ENCODE measurements at places on chromosomes 5 and 9. TPM values are rescaled to one million over a fixed set of nuclear protein-coding genes. Genes with fewer than 3 reads are reported as not detected.

The PTGDS gene
- total RNA-seq: not detected

The REEP2 gene
- total RNA-seq: 17.4 TPM

The MSX2 gene
- 0.93 TPM for total RNA-seq

The CEL gene
- 2.2 TPM for total RNA-seq

The CTSV gene
- total RNA-seq: 52.2 TPM

- no peak overlapping the region for H3K4me3 ChIP-seq
- H3K36me3 ChIP-seq: no peaks in the 10 kb centered on the region
- no peak for DNase-seq
- H3K27ac ChIP-seq: no peak overlapping the region
- peaks cover 7% of the 10 kb centered on the region for H3K4me1 ChIP-seq
- H3K27me3 ChIP-seq: peaks cover 24% of the 10 kb centered on the region
Measured at GRCh38 chr9:128253140-128253990, 22.4 kb downstream of the GOLGA2 start.

- H3K27me3 ChIP-seq: no peaks in the 10 kb centered on the region
- no peak overlapping the region for H3K4me3 ChIP-seq
- no peak for DNase-seq
- no peak overlapping the region for H3K27ac ChIP-seq
Measured at GRCh38 chr9:127116088-127116726, 6.2 kb downstream of the ANGPTL2 start.

DNA sequence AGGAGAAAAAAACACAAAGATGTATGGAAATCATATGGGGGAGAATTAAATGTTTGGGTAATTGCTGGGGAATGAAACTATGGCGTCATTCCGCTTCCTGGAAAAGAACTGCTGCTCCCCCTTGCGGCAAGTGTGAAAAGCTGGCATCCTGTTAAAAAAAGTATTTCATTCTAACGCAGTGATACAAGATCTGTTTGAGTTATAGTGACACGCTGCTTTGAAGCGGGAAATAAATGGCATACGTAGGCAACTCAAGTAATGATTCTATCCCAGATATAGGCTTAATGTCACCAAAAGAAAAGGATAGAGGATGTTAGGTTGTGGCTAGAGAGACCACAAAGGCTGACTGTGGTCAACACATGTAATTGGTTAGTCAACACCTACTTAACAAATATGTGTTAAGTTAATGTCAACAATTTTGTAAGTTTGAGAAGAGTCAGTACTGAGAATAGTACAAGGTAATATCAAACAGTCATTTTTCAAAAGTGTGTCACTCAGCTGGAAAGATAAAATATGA lies 70.2 kb upstream of the ALDH1A1 start:
- no peaks in the 10 kb centered on the region for H3K27me3 ChIP-seq
- no peaks in the 10 kb centered on the region for H3K36me3 ChIP-seq
- no peak overlapping the region for H3K27ac ChIP-seq
- H3K4me3 ChIP-seq: no peak overlapping the region
- no peaks in the 10 kb centered on the region for H3K4me1 ChIP-seq

- no peaks in the 10 kb centered on the region for H3K36me3 ChIP-seq
- H3K27ac ChIP-seq: no peak overlapping the region
- DNase-seq: peak; percentile 57
- H3K27me3 ChIP-seq: peaks cover 100% of the 10 kb centered on the region
- H3K4me1 ChIP-seq: peaks cover 38% of the 10 kb centered on the region
- peak overlapping the region; percentile 42 for H3K4me3 ChIP-seq
Measured at GRCh38 chr9:37025071-37025822, 8.8 kb downstream of the PAX5 start.

DNA sequence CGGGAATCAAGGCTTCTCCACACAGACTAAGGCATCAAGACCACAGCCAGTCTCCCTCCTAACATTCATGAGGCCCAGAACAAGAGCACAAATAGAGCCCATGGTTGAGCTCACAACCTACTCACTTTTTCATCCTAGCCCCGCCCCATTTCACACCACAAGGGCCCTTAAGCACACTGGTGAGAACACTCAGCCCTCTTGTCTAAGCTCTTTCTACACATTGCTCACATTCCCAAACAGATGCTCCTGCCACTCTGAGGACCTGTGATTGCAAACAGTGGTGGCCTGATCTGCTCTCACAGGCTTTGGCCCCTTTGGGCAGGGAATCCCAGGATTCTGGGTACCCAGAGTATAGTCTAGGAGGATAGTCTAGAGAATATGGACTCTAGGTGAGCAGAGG lies 54.0 kb downstream of the FEM1C start:
- DNase-seq: no peak
- H3K36me3 ChIP-seq: no peaks in the 10 kb centered on the region
- H3K27me3 ChIP-seq: no peaks in the 10 kb centered on the region
- no peak overlapping the region for H3K4me3 ChIP-seq

GRCh38 chr5:138950421-138951031 lies 75.4 kb upstream of the LRRTM2 start:
- H3K27ac ChIP-seq: no peak overlapping the region
- no peak for DNase-seq
- H3K4me3 ChIP-seq: no peak overlapping the region
- no peaks in the 10 kb centered on the region for H3K27me3 ChIP-seq
- H3K36me3 ChIP-seq: no peaks in the 10 kb centered on the region

DNA sequence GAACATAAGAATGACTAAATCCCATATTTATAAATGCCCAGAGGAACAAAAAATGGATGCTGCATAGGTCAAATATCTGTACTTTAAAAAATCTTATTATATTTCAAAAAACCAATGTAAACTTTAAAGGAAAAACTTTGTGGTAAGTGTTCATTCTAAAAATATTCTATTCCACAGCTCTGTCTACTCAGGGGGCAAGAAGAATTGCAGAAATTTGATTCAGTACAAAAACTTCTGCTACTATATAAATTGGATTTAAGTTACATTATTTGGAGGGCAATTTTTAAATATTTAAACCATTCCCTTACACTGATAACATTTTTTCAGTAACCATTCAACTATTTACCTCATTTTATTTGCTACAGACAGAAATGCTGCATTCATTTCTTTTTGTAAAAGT lies 32.1 kb downstream of the NFIB start:
- no peaks in the 10 kb centered on the region for H3K27me3 ChIP-seq
- no peak overlapping the region for H3K4me3 ChIP-seq
- H3K27ac ChIP-seq: no peak overlapping the region
- DNase-seq: no peak
- H3K4me1 ChIP-seq: no peaks in the 10 kb centered on the region

DNA sequence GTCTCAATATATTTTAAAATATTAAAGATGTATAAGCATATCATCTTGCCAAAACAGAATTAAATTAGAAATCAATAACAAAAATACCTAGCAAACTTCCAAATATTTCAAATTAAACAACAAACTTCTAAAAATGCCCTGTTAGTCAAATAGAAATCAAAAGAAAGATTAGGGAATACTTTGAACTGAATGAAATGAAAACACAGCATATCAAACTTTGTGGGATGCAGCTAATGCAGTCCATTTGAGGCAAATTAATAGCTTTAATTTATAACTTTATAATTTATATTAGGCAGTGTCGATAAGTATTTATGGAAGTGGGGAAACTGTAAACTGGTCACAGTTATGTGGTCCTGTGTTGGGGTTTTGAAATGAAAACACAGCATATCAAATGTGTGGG lies 17.1 kb downstream of the SLC6A3 start:
- no peaks in the 10 kb centered on the region for H3K27me3 ChIP-seq
- H3K27ac ChIP-seq: no peak overlapping the region

DNA sequence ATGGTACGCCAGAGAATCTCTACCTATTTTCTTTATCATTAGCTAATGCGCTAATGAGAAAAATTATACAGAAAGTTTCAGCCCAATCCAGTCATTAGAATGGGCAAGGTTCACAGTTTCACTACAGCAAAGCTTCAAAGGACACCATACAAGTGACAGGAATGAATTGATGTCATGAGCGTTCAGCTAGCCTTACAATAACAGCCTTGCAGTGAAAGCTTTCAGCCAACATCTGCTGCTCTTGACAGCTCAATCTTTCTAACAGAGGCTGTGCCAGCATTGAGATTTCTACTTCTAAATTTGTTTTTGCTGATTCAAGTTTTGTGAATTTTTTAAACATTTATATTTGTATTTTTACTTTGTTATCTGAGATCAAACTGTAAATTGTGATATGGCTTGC lies 302.4 kb upstream of the FAM174A start:
- DNase-seq: no peak
- no peak overlapping the region for H3K27ac ChIP-seq
- no peaks in the 10 kb centered on the region for H3K36me3 ChIP-seq
- no peaks in the 10 kb centered on the region for H3K4me1 ChIP-seq
- no peak overlapping the region for H3K4me3 ChIP-seq

DNA sequence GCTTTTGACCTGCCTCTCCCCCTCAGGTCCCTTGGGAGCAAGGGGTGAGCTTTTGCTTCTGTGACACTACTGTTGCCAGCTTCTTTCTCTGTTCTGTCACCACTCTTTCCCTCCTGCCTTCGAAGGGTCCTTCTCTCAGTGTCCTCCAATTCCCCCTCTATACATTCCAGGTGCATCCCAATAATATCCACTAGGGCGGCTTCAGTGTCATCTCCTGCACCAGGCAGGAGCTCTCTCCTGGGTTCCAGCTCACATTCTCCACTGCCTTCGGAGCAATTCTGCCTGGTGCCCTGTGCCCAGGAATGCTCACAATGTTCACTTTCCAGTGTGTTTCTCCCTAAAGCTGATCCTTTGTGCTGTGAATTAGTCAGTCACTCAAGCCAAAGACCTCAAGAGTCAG lies 83.9 kb upstream of the CXCL14 start:
- DNase-seq: peak; percentile 9
- no peaks in the 10 kb centered on the region for H3K27me3 ChIP-seq
- no peak overlapping the region for H3K4me3 ChIP-seq
- H3K27ac ChIP-seq: no peak overlapping the region

GRCh38 chr5:57470339-57470738 lies 12.3 kb downstream of the ACTBL2 start:
- H3K27me3 ChIP-seq: no peaks in the 10 kb centered on the region
- no peak overlapping the region for H3K4me3 ChIP-seq
- H3K36me3 ChIP-seq: no peaks in the 10 kb centered on the region
- H3K4me1 ChIP-seq: peaks cover 13% of the 10 kb centered on the region

- H3K27ac ChIP-seq: peak overlapping the region; percentile 20
- no peaks in the 10 kb centered on the region for H3K27me3 ChIP-seq
- DNase-seq: no peak
- H3K36me3 ChIP-seq: peaks cover 4% of the 10 kb centered on the region
- peaks cover 4% of the 10 kb centered on the region for H3K4me1 ChIP-seq
Measured at GRCh38 chr5:14348142-14348541, 205.0 kb downstream of the TRIO start.

- no peak for DNase-seq
- no peak overlapping the region for H3K27ac ChIP-seq
- H3K4me3 ChIP-seq: no peak overlapping the region
- H3K4me1 ChIP-seq: peaks cover 14% of the 10 kb centered on the region
- no peaks in the 10 kb centered on the region for H3K27me3 ChIP-seq
Measured at GRCh38 chr5:168360521-168361285, 69.3 kb downstream of the WWC1 start.

DNA sequence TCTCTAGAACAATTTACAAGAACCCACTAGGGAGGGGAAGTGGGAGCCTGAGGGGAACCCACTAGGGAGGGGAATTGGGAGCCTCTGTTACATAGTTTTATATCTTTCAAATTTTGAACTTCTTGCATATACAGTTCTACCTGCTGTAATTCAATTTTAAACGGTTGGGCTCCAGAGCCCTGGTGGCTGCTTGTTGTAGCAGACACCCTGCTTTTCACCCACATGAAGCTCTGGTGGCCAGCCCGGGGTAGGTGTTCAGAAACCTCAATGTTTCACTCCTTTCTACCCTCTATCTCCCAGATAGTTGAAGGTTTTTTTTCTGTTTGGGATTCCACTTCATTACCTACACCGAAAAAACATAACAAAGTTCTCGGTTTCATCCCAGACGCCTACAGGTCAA lies 124.4 kb downstream of the TMEM174 start:
- no peaks in the 10 kb centered on the region for H3K36me3 ChIP-seq
- H3K4me1 ChIP-seq: peaks cover 33% of the 10 kb centered on the region
- H3K27me3 ChIP-seq: peaks cover 99% of the 10 kb centered on the region

- H3K27me3 ChIP-seq: no peaks in the 10 kb centered on the region
- peak; percentile 70 for DNase-seq
- peaks cover 14% of the 10 kb centered on the region for H3K4me1 ChIP-seq
- H3K36me3 ChIP-seq: no peaks in the 10 kb centered on the region
- no peak overlapping the region for H3K27ac ChIP-seq
Measured at GRCh38 chr9:133509179-133510083, 15.3 kb downstream of the MYMK start.

- H3K4me1 ChIP-seq: no peaks in the 10 kb centered on the region
- no peak overlapping the region for H3K4me3 ChIP-seq
- no peak overlapping the region for H3K27ac ChIP-seq
- H3K36me3 ChIP-seq: no peaks in the 10 kb centered on the region
Measured at GRCh38 chr5:148060881-148061280, 2.9 kb upstream of the SPINK5 start.

GRCh38 chr9:81559709-81560108 lies 129.6 kb downstream of the TLE1 start:
- no peaks in the 10 kb centered on the region for H3K27me3 ChIP-seq
- no peak overlapping the region for H3K4me3 ChIP-seq
- H3K27ac ChIP-seq: no peak overlapping the region
- H3K4me1 ChIP-seq: peaks cover 24% of the 10 kb centered on the region
- DNase-seq: no peak

GRCh38 chr5:71972777-71973473 lies 134.3 kb upstream of the MAP1B start:
- no peak overlapping the region for H3K4me3 ChIP-seq
- no peak for DNase-seq
- H3K27ac ChIP-seq: no peak overlapping the region
- H3K27me3 ChIP-seq: no peaks in the 10 kb centered on the region
- H3K4me1 ChIP-seq: peaks cover 7% of the 10 kb centered on the region

- no peaks in the 10 kb centered on the region for H3K27me3 ChIP-seq
- peak overlapping the region; percentile 23 for H3K27ac ChIP-seq
Measured at GRCh38 chr9:73845539-73845938, 651.6 kb upstream of the RORB start.

- H3K27ac ChIP-seq: no peak overlapping the region
- H3K36me3 ChIP-seq: no peaks in the 10 kb centered on the region
Measured at GRCh38 chr9:78714576-78714975, 417.7 kb downstream of the PSAT1 start.

- H3K4me1 ChIP-seq: no peaks in the 10 kb centered on the region
- H3K27ac ChIP-seq: no peak overlapping the region
- no peaks in the 10 kb centered on the region for H3K36me3 ChIP-seq
- no peak for DNase-seq
Measured at GRCh38 chr5:175590471-175590881, 67.4 kb upstream of the HRH2 start.

DNA sequence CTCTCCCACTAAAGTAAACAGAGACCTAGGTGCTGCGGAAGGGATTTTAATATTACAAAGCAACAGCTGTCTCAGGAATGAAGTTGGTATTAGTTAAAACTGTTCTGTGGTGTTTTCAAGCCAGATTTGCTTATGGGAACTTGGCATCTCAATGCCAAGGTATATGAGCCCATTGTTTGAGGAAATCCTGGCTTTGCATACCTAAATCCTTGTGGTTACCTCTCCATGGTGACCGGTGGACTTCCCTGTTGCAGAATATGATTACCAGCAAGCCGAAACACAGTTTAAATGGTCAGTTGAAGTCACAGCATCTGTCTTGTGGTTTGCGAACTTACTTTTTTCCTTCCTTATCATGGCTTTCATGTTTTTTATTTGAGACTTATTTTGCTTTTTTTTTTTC lies 62.3 kb upstream of the TXNDC8 start:
- DNase-seq: no peak
- no peaks in the 10 kb centered on the region for H3K36me3 ChIP-seq
- no peaks in the 10 kb centered on the region for H3K27me3 ChIP-seq
- H3K27ac ChIP-seq: no peak overlapping the region
- no peaks in the 10 kb centered on the region for H3K4me1 ChIP-seq

- no peak overlapping the region for H3K4me3 ChIP-seq
- H3K4me1 ChIP-seq: no peaks in the 10 kb centered on the region
- H3K27ac ChIP-seq: no peak overlapping the region
Measured at GRCh38 chr5:161600156-161600555, 53.6 kb upstream of the GABRB2 start.

- H3K27me3 ChIP-seq: no peaks in the 10 kb centered on the region
- no peak for DNase-seq
- H3K4me1 ChIP-seq: peaks cover 8% of the 10 kb centered on the region
Measured at GRCh38 chr9:13505797-13506196, 226.3 kb upstream of the MPDZ start.

All from neural progenitor cell (in vitro differentiated cells).